ENCODE measurements at places on chromosomes 4 and X.

DNA sequence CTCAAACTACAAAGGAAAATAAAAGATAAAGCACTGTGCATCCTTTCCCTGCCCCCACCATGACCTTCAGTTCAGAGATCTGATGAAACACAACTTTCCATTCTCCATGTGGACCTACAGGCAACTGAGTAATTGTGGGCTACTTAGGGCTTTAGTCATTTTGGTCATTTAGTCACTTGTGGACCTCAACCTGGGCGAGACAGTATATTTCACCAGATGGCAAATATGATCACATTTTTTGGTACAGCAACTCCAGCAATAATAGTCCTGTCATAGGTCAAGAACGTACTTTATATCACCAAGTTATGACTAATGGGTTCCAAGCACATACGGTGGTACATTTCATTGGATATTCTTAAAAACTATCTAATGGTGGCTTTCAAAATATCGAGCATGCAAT, 141.2 kb downstream of the PDGFC start:
- no peak for DNase-seq

- DNase-seq: no peak
Observed at GRCh38 chr4:30920043-30920442, 199.9 kb downstream of the PCDH7 start.

DNA sequence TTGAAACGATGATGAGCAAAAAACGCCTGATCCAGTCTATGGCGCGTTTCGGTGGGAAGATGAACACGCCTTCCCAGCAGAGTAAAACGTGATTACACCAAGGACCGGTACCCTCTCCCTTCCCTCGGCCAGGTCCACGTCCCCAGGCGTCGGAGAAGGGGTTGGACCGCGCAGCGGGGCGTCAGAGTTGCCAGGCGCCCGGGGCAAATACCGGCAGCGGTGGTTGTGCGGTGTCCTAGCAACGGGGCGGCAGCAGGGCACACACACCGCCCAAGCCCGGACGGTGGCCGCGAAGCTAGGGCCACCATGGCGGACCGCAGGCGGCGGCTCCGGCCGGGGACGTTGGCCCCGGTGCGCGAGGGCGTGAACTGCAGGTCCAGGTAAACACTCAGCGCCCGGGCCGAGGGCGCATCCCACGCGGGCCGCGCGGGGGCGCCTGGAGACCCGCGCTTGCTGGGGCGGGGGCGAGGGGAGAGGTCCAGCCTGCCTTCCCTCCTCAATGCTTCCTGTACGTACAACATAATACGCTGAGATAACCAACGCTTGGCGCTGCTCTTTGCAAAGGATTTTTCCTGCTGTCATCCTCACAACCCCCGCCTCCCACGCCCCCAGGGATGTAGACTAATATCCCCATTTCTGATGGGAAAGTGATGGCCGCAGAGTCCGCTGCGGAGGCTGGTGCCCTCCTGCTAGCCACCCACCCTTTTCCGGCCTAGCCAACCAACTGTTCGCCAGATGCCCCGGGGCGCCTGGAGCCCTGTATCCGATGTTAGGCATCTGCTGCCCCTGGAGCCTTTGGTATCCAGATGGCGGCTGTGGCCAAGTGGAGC, at the start of gene FAM47E:
Gene FAM47E (plus strand): TSS at position 281 of the 830 bp plus-strand sequence. CDS start 26 bp downstream, at position 307.
- DNase-seq: no peak

- no peak for DNase-seq
Observed at GRCh38 chr4:25367004-25367621, 9.9 kb upstream of the ANAPC4 start.

DNA sequence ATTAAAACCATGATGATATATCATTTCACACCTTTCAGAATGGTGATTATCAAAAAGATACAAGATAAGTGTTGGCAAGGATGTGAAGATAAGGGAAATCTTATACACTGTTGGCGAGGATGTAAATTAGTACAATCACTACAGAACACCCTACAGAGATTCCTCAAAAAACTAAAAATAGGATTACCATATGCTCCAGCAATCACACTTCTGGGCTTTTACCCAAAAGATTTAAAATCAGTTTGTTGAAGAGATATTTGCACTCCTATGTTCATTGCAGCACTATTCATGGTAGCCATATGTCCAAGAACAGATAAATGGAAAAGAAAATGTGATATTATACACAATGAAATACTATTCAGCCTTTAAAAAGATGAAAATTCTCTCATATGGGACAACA, 240.4 kb downstream of the GABRG1 start:
- DNase-seq: no peak

DNA sequence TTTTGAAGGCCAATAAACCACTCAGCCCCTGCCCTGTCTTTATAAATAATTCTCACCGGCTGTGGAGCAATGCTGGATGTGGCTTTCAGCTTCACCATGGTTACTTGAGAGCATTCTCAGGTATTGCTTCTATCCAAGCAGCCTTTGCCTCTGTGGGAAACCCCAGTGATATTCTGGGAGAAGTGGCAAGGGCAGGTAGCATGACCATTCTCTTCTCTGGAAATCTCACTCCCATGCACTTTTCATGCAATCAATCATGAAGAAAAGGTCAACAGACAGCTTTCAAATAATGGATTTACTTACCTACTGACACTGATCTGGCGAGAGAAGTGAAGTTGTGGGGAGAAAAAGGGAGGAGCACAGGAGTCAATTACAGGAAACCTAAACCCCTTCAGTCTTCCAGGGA, 49.5 kb downstream of the UNC5C start:
- no peak for DNase-seq

DNA sequence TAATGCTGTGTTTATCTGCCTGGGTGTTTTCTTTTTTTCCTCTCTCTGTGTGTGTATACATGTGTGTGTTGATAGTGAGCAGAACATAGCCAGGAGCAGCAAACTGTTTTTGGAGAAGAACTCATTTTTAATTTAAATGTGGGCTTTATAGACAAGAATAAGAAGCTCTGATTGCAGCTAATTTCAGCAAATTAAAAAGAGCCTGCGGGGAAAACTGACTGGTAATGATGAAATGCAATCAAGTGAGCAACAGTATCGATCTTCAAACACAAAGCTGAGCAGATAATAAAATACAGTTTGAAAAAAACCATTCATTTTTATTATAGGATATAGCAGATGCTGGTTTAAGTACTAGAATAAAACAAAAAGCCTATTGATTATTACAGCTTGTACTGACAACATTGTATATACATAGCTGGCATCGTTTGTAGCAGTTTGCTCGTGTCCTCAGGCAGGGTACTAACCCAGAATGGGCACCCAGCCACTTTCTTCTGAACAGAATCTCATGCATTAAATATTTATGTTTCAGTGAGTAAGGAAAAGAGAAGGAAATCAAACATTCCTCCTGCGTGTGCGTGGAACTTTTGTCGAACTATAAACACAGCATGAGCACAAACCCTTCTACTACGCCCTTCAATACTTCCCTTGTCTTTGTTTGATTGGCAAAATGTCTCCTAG, 73.5 kb upstream of the ZFP42 start:
- no peak for DNase-seq

DNA sequence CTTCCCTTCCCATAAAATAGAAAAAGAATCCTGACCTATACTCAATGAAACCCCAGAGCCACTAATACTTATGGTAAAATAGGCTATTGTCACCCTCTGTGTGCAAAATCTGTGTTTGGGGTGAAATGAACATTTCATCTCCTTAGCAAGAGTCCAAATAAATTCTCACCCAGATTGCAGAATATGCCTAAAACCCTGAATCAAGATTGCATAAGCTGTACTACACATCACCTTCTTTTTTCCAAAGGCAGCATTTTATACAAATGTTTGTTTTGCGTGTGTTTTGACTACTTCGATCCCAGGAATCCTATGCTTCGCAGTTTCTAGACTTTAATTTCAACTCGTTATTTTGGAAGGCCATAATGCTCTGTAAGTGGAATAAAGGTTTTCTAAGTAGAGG, 12.2 kb upstream of the HADH start:
- no peak for DNase-seq

- no peak for DNase-seq
Observed at GRCh38 chr4:133759428-133759827, 442.2 kb downstream of the PABPC4L start.

GRCh38 chr4:173522951-173523395, 7.1 kb downstream of the HAND2 start:
- DNase-seq: no peak

DNA sequence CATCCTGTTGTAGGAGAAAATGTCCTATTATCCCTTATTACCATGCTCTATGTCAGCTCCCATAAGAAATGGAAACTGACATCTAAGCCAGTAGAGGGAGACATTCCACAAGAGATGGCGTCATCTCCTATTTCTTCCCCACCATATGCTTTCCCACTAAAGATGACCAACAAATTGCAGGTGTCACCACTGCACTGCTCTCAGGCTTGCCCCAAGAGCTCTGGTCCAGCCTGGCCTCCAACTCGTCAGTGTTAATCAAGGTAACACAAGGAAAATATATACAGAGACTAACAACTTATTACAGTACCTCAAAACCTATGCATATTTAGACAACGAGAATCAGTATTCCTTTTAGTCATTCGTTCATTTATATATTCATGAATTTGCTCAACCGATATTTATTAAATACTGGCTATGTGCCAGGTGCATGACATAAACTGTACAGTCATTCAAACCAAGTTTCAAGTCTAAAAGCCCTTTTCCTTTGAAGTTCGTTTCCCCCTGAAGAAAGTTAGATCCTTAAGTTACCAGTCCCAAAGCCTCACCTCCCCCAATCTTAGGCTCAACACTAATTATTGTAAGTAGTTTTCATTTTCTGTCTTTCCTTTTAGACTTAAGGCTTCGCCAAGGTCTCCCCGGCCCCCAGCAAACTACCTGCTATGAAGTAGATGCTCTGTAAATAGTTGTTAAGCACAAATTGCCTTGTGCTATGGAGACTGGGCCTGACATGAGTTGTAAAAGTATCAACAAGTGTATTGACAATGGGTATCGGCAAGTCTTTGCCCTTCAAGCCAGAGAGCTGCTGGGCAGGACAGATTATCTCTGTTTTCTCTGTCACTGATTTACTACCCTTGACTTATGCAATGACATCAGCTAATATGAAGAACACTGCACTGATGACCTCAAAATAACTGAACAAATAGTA, 3.1 kb upstream of the FGB start:
- no peak for DNase-seq

GRCh38 chr4:83112678-83113428, 1.7 kb downstream of the PLAC8 start:
- no peak for DNase-seq

- DNase-seq: no peak
Observed at GRCh38 chr4:173181848-173182247, 13.2 kb downstream of the GALNT7 start.

GRCh38 chr4:121819216-121819965, 4.3 kb downstream of the CCNA2 start:
- no peak for DNase-seq

DNA sequence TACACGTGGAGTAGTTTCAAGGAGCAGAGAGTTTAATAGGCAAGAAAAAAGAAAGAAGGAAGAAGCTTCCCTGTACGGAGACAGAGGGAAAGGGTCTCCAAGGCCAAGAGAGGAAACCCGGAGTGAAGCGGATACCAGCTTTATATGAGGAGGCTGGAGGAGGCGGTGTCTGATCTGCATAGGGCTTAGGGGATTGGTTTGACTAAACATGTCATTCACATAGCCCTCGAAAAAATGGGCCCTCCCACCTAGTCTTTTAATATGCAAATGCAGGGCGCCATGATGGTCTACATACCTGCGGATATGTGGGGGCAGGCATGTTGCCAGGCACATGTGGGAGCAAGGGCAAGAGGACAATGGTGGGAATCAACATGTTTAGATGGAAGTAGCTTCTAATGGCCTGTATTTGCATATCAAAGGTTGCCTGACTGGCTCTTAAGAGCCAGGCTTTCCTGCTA, 103.1 kb upstream of the UGT8 start:
- no peak for DNase-seq

- no peak for DNase-seq
Observed at GRCh38 chrX:31271615-31272471, 200.0 kb upstream of the FTHL17 start.

DNA sequence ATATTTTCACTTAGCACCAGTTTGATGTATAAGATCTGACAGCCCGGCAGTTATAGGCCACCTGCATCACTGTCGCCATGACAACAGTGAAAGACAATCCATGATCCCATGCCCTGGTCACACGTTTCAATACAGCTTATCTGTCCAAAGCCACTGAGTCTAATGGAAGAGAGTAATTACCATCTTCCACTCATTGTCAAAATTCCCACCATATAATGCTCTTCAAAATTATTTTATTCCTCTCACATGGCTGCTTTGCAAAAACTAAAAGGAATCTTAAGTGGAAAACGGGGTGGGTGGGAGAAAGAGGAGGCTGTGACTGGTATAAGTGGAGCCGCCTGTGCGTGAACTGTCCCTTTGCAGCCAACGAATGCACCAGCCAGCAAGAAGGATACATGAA, 44.2 kb downstream of the MAML3 start:
- no peak for DNase-seq

DNA sequence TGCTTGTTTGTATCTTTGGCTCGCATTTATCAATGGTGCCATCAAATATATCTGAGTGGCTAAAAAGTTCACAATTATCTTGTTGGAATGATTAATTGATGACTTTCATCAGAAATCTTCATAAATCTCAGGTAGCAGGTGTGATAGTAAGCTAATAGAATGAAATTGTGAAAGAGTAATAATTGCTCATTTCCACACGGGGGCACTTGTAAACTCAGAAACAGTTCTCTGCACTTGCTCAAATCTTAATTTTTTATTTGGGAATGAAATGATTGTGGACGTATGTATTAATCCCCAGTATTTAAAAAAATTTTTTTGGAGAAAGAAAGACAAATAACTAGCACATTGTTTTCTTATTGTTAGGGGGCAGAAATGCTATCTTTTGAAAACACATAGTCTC, 132.8 kb downstream of the DTHD1 start:
- no peak for DNase-seq

DNA sequence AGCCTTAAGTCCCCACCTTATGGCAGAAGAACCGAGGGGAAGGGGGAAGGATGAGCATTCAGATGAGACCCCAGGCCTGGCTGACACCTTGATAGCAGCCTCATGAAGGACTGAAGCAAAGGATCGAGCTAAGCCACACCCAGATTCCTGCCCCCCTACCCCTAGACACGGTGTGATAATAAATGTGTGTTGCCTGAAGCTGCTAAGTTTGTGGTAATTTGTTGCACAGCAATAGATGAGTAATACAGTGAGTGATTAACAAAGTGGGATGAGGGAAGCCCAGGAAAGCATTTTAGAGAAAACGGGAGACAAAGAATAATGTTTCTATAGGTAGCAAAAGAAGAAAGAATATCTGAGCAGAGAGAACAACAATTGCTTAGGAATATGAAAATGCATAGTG, 404.2 kb downstream of the MID1IP1 start:
- no peak for DNase-seq

DNA sequence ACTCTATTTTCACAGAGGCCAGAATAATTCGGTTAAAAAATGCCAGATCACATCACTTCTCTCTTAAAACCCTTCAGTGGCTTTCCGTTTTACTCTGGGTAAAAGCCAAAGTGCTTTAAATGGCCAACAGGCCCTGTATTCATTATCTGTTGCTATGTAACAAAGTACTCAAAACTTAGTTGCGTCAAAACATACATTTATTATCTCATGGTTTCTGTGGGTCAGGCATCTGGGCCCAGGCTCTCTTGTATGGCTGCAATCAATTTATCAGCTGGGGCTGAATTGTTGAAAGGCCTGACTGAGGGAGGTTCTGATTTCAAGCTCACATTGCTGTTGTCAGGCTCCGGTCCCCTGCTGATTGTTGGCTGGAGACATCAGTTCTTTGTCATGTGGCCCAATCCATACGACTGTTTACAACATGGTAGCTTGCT, 72.7 kb upstream of the H2AZ1 start:
- no peak for DNase-seq

GRCh38 chr4:24510091-24510490, 74.3 kb downstream of the DHX15 start:
- DNase-seq: no peak

All from stimulated activated CD4-positive, alpha-beta T cell treated with anti-CD3 and anti-CD28 coated beads, TNF-alpha, amount 100 ng/mL, for 48 hours (primary cell).